ENCODE measurements at places on chromosomes 4 and X. TPM values are rescaled to one million over a fixed set of nuclear protein-coding genes. Genes with fewer than 3 reads are reported as not detected.
A peak's percentile ranks its signal among the peaks of the same experiment; 100 is the strongest.

Gene GDI1
- 147 TPM for total RNA-seq

Gene SUV39H1
- 25.4 TPM for total RNA-seq

Gene UGT8
- total RNA-seq: not detected

Gene SHROOM2
- total RNA-seq: not detected

Gene NDST4
- not detected for total RNA-seq

Gene UBE2K
- total RNA-seq: 67.4 TPM

DNA sequence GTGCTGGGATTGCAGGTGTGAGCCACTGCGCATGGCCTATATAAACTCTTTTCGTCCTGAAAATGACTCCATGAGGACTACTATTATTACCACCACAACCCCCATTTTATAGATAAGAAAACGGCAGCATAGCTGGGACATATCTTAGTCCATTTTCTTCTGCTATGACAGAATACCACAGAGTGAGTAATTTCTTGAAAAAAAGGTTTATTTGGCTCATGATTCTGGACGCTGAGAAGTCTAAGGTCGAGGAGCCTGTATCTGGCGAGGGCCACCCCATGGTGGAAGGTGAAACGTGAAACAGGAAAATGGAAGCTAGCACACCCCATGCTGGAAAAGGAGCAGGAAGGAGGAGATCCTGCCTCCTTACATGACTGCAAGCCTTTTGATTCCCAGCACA is 68.9 kb downstream of the SMIM20 start:
- H3K36me3 ChIP-seq: no peaks in the 10 kb centered on the region
- H3K4me1 ChIP-seq: peaks cover 3% of the 10 kb centered on the region
- no peak overlapping the region for H3K4me3 ChIP-seq

DNA sequence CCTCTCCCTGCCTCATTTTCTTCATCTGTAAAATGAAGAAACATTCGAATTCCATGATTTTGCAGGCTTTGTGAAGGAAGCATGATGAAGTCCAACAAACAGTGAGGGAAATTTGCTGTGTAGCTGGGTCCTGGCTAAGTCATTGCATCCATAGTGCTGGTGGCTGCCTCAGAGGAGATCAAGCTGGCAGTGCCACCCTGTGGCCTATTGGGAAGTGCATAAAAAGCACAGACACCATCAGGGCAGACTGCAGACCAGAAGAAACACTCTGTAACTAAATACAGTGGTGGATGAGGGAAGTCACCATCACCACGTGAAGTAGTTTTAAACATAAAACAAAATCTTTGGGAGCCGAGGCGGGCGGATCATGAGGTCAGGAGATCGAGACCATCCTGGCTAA is 40.7 kb upstream of the DDX3X start:
- H3K36me3 ChIP-seq: no peaks in the 10 kb centered on the region
- no peak for DNase-seq
- no peak overlapping the region for H3K27ac ChIP-seq
- H3K4me3 ChIP-seq: no peak overlapping the region
- no peaks in the 10 kb centered on the region for H3K27me3 ChIP-seq

- H3K27me3 ChIP-seq: no peaks in the 10 kb centered on the region
- H3K4me1 ChIP-seq: peaks cover 10% of the 10 kb centered on the region
- no peaks in the 10 kb centered on the region for H3K36me3 ChIP-seq
- no peak overlapping the region for H3K27ac ChIP-seq
These were observed 29.6 kb upstream of the AP1AR start for GRCh38 chr4:112201915-112202505.

GRCh38 chr4:59122626-59123025 is 2012.4 kb upstream of the IGFBP7 start:
- no peaks in the 10 kb centered on the region for H3K36me3 ChIP-seq
- no peaks in the 10 kb centered on the region for H3K27me3 ChIP-seq
- DNase-seq: no peak
- H3K4me3 ChIP-seq: no peak overlapping the region
- H3K4me1 ChIP-seq: no peaks in the 10 kb centered on the region
- H3K27ac ChIP-seq: no peak overlapping the region

DNA sequence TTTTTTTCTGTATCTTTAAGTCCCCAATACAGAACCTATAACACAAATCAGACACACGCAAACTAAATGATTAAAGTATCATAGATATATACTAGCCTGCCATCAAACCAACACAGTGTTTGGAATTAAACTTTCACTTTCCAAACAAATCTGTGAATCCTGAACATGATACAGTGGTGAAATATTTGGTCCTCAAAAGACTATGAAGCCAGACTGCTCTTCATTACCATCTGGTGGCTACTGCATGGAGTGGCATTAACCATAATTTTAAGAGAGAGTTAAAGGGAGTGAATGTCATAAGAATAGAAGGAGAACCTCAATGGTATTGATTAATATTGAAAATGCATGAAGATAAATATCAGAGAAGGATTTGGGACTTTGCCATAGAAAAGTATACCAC is 9.2 kb upstream of the GABRA4 start:
- H3K27me3 ChIP-seq: peaks cover 12% of the 10 kb centered on the region
- no peaks in the 10 kb centered on the region for H3K4me1 ChIP-seq
- no peak overlapping the region for H3K4me3 ChIP-seq
- DNase-seq: no peak

DNA sequence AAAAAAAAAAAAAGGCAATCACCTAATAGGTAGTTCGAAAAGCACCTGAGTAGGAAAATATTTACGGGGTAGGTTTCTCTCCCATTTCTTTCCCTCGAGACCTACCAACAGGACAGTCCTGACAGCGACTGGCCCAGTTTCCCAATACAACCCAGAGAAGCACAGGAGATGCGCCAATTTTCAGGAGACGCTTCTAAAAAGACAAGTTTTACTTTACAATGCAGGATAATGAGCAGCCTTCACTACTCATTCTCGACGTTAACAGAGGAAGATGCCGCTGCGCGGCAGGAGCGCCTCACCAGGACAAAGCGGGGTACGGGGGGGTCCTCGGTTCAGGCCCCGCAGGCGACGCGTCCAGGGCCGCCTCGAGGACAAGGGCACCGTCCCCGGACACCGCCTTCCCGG is 708 bp downstream of the BCLAF3 start:
- H3K4me3 ChIP-seq: peak overlapping the region; percentile 89
- no peaks in the 10 kb centered on the region for H3K27me3 ChIP-seq
- peak overlapping the region; percentile 61 for H3K27ac ChIP-seq

DNA sequence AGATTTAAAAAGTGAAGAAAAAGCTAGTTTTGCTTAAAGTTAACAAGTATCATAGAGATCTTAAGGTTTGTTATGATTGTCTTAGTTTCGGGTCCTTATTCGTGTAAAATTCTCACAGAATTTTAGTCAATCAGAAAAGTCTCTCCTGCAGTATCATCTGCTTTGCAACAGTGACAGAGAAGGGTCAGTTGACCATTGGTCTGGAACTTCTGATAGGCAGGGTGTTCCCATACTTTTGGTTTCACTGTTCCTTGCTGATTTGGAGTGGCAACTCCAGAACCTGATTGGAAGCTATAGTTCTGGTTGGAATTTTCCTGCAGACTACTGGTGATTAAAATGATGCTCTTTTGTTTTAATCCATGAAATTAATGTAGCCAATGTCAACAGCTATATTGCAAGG is 1.8 kb downstream of the IL15 start:
- no peak for DNase-seq
- H3K4me3 ChIP-seq: no peak overlapping the region
- H3K4me1 ChIP-seq: peaks cover 11% of the 10 kb centered on the region
- H3K36me3 ChIP-seq: no peaks in the 10 kb centered on the region

GRCh38 chr4:181331214-181331613 is 912.0 kb upstream of the TENM3 start:
- H3K27me3 ChIP-seq: no peaks in the 10 kb centered on the region
- no peak overlapping the region for H3K27ac ChIP-seq
- no peak for DNase-seq
- H3K36me3 ChIP-seq: no peaks in the 10 kb centered on the region

GRCh38 chr4:187075514-187075913 is 351.9 kb upstream of the FAT1 start:
- H3K4me1 ChIP-seq: no peaks in the 10 kb centered on the region
- DNase-seq: no peak
- H3K27me3 ChIP-seq: no peaks in the 10 kb centered on the region
- no peak overlapping the region for H3K4me3 ChIP-seq

DNA sequence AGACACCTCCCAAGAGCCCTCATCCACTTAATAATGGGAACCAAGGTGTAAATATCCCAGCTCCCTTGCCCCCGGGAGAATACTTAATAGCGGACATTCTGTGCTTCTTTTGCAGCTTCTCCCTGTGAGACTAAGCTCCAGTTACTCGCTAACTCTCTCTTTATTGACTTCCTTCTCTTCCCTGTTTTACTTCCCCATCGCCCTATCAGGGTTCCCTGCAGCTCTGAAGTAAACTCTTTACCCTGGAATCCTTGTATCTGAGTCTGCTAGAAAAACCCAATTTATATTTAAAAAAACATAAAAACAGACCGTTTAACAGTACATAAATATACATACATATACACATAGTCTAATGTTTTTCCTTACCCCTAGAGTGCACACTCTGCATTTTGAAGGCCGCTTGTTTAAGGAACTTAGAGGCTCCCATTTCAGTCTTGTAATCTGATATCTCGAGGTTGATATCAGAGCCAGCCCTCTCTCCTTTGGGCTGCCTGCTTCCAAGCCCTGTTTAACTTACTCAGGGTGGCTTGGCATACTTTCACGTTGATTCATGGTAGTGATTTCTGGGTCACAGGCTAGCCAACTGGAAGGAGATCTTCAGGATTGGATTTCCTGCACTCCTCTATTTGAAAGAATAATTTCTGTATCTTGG is 177.4 kb upstream of the SCML1 start:
- H3K36me3 ChIP-seq: no peaks in the 10 kb centered on the region
- no peak overlapping the region for H3K4me3 ChIP-seq
- H3K27ac ChIP-seq: no peak overlapping the region
- peaks cover 9% of the 10 kb centered on the region for H3K4me1 ChIP-seq

DNA sequence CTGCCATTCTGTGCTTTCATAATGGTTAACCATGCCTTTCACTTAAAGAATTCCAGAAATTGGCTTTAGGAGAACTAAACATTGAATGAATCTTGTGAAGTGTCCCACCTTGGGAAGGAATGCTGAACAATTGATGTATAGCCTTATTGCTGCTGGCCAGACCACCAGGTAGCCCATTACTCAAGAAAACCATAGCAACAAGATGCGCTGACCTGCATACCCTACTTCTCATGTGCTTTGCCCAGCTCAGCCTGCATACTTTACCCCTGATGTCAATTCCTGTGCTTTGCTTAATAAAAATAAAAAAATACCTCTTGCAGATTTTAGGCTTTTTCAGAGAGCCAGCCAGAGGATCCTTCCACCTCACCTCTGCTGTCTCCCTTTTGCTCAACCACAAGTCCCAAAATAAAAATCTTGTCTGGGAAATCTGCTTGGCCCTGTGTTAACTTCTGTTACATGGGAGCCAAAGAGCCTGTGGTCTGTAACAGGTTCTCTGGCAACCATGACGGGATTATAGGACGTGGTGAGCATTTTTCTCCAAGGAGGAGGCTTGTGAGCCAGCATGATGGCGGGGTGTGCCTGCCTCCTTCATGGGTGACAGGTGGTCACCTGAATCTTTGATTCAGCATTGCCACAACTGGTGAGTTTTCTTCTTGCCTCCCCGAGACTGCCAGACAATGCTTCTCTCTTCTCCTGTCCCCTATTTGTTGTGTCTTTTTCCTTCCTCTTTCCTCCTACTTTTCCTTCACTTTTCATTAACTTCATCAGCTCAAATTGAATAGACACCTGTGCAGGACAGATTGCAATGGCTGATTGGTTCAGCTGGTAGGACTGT is 106.8 kb downstream of the ARSJ start:
- H3K27me3 ChIP-seq: peaks cover 1% of the 10 kb centered on the region
- no peak for DNase-seq
- H3K36me3 ChIP-seq: peaks cover 6% of the 10 kb centered on the region
- H3K4me1 ChIP-seq: peaks cover 4% of the 10 kb centered on the region
- no peak overlapping the region for H3K4me3 ChIP-seq

DNA sequence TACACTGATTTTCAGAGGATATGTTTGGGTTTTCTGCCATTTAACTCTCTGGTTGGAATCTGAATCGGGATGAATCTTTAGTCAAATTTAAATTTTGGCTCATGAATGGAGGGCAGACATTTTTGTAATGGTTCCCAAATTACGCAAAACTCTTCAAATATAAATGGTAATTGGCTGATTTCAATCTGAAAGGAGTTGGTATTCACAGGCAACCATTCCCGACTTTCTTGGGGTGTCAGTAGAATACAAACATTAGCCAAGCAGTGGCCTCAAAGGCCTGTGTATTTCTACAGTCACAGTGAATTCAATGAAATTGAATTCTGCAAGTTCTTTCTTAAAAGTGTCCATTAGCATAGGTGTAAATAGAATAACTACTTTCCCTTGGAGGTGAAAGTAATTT is 668.8 kb upstream of the PRKX start:
- no peaks in the 10 kb centered on the region for H3K27me3 ChIP-seq
- no peak overlapping the region for H3K4me3 ChIP-seq
- no peaks in the 10 kb centered on the region for H3K36me3 ChIP-seq
- H3K27ac ChIP-seq: no peak overlapping the region

- no peaks in the 10 kb centered on the region for H3K4me1 ChIP-seq
- H3K36me3 ChIP-seq: no peaks in the 10 kb centered on the region
- peaks cover 2% of the 10 kb centered on the region for H3K27me3 ChIP-seq
- DNase-seq: no peak
- no peak overlapping the region for H3K4me3 ChIP-seq
- H3K27ac ChIP-seq: no peak overlapping the region
These were observed 204.2 kb upstream of the PACRGL start for GRCh38 chr4:20496068-20496467.

DNA sequence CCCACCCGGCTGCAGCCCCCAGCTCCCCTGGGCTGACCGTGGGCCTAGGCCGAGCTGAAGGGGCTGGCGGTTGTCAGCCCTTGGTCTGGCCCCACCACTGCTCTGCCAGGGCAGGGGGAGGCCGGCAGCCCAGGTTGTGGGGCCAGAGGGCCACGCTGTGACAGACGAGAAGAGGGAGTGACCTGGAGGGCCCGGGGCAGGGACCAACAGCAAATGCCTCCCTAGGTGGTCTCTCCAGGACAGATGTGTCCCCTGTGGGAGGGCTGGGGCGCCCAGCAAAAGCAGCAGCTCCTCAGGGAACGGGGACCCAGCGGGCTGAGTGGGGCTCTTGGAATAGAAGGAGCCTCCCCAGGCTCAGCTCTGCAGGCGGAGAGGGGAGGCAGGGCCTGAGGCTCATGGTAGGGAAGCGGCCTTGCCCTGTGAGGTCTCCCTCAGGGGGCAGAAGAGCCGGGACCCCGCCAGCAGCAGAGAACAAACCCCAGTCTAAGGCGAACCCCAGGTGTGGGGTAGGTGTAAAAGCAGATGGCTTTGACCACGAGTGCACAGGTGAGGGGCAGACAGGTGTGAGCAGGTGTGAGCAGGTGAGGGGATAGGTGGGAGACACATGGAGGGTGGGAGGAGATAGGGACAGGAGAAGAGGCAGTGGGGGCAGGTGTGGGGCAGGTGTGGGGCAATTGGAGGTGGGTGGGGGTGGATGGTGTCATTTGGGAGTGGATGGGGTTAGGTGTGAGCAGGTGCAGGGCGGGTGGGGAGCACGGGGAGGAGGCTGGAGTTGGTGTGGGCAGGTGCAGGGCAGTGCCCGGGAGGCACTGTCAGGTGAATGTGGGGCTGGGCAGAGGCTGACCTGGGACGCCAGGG is 34.1 kb upstream of the SPON2 start:
- peak; percentile 27 for DNase-seq
- H3K4me1 ChIP-seq: peaks cover 30% of the 10 kb centered on the region
- H3K27ac ChIP-seq: no peak overlapping the region
- H3K36me3 ChIP-seq: peaks cover 9% of the 10 kb centered on the region
